Right lung (tissue), 10 donors: ENCODE measurements at places on chromosomes 2 and 18. TPM values are rescaled to one million over a fixed set of nuclear protein-coding genes. Genes with fewer than 3 reads are reported as not detected.

DNA sequence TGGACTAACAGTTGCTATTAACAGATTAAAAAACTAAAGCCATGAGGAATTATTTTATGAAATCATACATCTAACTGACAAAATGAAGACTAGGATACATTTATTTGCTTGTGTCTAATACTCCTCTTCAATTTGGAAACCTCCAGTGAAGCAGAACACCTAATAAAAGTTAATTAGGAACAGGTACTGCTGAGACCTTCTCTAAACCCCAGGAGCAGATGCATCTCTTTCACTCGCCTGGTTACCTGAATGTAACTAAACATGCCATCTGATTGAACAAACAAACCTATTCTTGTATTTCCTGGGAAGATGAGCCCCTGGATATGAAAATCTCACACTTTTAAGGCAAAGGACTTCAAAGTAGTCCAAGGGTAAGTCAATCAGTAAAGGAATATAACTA lies 898.2 kb downstream of the NRXN1 start:
- DNase-seq, result no peak

GRCh38 chr2:155485141-155485842 lies 786.8 kb downstream of the KCNJ3 start:
- DNase-seq, result no peak

ZNF407 gene
- polyA plus RNA-seq, result 10.8 TPM

DNA sequence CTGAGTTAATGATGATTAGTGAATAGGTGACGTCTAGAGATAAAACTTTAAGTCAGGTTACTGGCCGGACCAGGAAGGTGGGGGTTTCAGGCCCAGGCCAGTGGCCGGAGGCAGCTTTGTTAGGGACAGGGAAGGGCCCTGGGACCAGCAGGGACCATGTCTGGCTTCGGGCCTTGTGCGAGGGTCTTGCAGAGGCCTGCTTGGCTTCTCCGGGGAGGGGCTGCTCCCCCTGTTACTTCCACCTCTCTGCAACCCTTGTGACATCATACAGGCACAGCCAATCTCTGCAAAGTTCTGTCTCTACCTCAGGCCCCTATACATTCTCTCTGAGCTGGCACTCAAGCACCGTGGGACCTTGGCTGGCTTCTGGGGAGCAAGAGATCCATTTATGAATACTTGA lies at the start of gene ALLC:
TSS of gene ALLC (plus strand) at position 320 of the 400 bp plus-strand sequence. CDS start 12,958 bp downstream, outside the sequence.
- DNase-seq, result no peak

GDF7 gene
- 0.36 TPM for polyA plus RNA-seq

UGT1A10 gene
- not detected for polyA plus RNA-seq

DNA sequence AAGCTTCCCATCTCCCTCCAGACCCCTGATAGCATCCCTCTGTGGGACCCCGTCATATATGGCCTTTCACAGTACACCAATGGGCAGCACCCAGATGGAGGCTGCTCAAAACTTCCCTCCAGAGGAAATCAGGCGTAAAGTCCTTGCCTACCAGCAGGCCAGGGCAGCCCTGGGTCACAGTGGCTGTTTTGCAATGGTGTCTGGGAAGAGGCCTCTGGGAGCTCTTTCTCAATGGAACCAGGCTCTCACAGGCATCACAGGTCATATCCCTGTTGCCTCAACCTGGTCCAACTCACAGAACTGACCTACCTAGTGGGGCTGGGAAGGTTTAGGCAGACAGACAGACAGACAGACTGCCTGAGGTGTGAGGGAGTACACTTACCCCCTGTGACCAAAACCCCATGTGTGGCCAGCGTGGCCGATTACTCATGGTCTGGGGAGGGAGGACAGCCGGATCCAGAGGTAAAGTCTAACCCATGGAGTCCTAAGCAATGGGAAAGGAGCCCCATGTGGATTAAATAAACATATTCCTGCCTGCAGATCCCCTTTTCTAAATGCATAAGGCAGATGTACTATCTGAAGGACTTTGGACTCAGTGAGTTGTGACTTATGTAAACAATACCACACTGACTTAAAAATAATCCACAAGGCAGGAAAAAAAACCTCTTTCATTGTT lies 58.2 kb downstream of the BCL2L11 start:
- DNase-seq, result no peak
